Fibroblast of skin of right biceps (primary cell): ENCODE measurements at places on chromosomes 1 and 21.

GRCh38 chr1:197677752-197678295, 97.5 kb downstream of the DENND1B start:
- DNase-seq: no peak

DNA sequence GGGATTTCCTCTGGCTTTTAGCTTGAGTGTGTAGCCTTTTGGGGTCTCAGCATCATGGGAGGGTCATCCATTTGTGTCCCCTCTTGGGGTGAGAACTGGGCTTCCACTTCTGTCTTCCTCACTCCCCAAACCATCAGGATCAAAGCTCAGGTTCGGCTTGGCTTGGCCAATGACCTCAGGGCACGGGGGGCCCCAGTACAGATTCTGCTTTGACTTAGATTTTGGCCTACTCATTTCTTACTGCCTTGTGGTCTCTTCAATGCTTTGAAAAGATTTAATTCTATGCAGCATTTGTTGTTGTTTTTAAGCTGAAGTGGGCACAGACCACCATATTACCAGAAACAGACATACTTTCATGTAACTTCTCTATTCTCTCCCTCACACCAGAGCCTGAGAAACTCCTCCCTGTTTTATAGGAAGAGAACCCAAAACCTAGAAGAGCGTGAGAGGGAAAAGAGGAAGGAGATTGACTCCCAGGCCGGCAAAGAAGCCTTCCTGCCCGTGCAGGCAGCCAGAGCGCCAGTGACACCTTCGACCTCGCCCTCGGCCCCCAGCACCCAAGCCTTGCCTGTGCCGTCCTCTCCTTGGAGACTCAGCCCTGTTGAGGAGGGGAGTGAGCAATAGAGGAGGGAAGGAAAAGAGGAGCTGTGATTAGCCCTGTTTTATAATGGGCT, 1.9 kb upstream of the S100A3 start:
- no peak for DNase-seq

- DNase-seq: peak; percentile 63
These were observed 19.5 kb downstream of the SZRD1 start for GRCh38 chr1:16386454-16387113.

GRCh38 chr1:194717334-194717733, 1530.9 kb upstream of the B3GALT2 start:
- peak; percentile 33 for DNase-seq

DNA sequence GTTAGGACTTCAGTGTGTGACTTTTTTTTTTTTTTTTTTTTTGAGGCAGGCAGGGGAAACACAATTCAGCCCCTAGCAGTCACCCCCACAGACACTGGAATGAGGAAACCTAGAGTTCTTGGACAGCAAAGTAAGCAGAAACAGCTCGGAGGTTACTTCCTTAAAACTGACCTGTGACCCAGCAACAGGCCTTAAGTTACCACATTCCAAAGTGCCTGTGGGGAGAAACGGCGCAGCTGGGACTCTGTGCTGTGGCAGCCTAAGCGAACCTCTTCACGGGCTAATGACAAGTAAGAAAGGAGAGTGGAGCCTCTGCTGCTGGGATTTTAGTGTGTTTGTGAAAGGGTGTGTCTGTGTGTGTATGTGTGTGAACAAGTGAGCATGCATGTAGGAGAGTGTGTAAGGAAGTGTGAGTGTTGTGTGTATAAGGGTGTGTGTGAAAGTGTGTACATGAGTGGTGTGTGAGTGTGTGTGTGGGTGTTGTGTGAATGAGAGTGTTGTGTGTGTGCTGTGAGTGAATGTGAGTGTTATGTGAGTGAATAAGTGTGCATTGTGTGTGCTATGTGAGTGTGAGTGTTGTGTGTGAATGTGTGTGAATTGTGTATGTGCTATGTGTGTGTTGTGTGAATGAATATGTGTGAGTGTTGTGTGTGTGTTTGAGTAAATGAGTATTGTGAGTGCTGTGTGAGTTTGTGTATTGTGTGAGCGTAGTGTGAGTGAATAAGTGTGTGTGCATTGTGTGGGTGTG, 180.8 kb downstream of the BRINP2 start:
- no peak for DNase-seq

GRCh38 chr1:211259638-211260126, 516 bp downstream of the RCOR3 start:
- DNase-seq: peak; percentile 73

DNA sequence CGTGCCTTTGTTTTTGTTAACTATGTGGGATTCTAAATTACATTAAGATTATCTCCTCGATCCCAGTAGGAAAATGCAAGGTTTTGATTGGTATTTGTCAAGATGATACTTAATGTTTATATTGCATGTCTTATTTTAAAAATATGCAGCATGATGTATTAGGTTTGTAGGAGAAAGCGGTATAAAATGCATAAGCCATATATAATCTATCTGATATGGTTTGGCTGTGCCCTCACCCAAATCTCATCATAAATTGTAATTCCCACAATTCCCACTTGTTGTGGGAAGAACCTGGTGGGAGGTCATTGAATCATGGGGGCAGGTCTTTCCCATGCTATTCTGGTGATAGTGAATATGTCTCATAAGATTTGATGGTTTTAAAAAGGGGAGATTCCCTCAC, 198.1 kb upstream of the NCAM2 start:
- DNase-seq: peak; percentile 17

- DNase-seq: peak; percentile 77
These were observed 4.1 kb downstream of the PYCR2 start for GRCh38 chr1:225919906-225920305.

DNA sequence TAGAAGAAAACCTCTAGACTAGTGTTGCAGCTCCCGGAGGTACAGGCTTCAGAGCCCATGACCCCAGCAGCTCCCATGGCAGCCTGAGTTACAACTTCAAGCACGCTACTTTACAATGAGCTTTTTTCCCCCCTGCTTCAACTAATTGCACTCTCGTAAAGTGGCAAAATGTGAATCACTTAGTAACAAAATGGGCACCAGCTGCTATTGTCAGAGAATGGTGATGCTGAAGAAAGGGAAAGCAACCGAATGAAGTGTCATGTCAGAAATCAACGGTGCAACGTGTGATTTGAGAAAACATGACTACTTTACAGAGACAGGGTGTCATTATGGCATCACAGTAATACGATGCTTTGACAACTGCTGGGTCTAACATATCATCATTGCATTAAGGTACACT, 40.5 kb downstream of the ESRRG start:
- no peak for DNase-seq

DNA sequence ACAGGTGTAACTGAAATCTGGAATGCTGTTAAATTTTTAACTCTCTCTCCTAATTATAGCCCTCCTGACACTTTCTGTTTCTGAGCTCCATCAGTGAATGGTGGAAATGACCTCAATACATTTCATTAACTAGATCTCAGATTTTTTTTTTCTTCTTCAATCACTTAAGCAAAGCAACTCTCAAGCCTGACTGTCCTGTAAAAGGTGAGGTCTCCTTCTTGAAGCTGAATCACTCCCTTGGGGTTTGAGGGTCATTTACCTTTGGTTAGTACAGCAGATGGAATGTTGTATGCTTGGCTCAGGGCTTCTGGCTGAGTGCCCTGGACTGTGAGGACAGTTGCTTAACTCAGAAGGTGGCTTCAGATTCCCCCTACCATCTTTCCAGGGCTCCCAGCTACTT, 518.7 kb downstream of the PTPRC start:
- peak; percentile 35 for DNase-seq

DNA sequence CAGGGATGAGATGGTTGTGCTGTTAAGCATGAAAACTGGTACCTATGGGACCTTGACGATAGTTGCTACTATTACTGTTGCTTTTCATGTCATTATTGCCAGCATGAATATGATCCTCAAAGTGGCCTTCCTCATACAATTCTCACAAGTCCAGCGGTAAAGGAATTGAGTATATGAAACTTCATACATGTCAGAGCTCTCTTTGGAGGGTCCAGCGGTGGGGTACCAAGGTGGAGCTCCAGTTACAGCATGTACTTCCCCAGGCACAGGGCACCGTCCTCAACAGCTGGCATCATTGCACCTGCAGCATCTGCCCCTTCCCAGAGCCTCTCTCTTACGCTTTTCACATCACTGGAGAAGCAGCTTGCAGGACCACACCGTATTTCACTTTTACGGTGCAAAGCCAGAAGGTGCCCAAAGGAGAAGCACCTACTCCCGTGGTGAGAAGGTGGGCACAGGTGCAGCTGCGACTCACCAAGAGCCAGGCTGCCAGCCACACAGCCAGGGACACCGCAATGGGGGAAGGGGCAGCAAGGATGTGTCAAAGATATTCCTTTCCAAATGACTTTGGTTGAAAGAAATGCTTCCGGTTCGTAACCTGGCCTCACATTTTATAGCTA, 166.4 kb upstream of the IRF2BP2 start:
- no peak for DNase-seq

GRCh38 chr1:47527653-47528272, 89.9 kb downstream of the FOXD2 start:
- no peak for DNase-seq

DNA sequence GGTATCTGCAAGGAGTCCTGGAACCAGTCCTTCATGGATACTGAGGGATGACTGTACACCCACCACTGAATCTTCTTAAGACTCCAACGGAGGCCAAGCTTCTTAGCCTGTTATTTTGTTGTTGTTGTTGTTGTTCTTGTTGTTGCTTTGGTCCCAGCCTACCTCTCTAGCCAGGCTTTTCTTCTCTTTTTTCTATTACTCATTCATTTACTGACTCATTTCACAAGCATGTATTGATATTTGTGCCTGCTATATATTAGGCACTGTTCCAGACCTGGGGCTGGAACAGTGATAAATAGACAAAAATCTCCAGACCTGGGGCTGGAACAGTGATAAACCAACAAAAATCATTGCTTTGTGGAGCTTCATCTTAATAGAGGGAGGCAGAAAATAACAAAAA, 20.4 kb downstream of the CENPF start:
- no peak for DNase-seq

DNA sequence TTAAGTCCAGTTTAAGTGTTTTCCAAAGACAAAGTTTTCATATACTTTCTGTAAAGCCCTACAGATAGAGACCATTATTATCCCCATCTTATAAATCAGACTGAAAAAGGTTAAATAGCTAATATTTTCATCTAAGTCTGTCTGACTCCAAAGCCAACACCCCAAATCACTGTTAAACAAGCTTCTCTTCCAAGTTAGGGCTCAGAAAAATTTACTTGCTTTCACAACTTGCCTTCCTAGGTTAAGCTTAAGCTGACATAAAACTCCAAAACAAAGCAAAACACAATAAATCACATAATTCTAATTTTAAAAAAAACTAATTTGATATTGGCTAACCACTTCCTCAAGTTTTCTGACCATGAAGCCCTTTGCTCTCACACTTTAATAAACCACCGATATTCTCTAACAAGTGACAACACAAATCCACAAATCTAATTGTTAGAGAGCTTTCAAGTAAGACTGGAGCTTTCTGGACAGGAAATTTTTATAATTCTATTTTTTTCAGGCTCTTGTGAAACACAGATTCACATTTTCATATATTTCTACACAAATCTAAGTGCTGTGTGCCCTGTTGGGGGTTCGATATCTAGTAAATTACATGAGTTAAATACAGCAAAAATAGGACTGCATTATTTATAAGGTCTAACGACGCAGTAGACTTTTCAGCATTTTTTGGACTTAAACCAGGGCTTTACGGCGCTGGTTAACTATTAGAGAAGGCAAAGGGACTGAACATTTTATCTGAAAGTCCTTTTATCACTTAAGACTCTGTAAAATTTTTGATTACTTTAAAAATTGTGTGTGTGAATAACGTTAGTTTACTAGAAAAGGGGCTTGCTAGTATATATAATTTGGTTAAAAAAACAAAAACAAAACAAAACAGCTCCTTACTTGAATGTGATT, 2.1 kb downstream of the GNG12 start:
- DNase-seq: no peak

GRCh38 chr1:13619909-13620308, 36.3 kb downstream of the PDPN start:
- DNase-seq: no peak

- peak; percentile 75 for DNase-seq
These were observed 291.8 kb upstream of the USP24 start for GRCh38 chr1:55506740-55507577.

- peak; percentile 82 for DNase-seq
These were observed 15.9 kb downstream of the ZMYND12 start for GRCh38 chr1:42439940-42440339.

GRCh38 chr1:85229574-85230097, 28.8 kb upstream of the SYDE2 start:
- DNase-seq: no peak
